ENCODE measurements at places on chromosomes 11 and 22.

DNA sequence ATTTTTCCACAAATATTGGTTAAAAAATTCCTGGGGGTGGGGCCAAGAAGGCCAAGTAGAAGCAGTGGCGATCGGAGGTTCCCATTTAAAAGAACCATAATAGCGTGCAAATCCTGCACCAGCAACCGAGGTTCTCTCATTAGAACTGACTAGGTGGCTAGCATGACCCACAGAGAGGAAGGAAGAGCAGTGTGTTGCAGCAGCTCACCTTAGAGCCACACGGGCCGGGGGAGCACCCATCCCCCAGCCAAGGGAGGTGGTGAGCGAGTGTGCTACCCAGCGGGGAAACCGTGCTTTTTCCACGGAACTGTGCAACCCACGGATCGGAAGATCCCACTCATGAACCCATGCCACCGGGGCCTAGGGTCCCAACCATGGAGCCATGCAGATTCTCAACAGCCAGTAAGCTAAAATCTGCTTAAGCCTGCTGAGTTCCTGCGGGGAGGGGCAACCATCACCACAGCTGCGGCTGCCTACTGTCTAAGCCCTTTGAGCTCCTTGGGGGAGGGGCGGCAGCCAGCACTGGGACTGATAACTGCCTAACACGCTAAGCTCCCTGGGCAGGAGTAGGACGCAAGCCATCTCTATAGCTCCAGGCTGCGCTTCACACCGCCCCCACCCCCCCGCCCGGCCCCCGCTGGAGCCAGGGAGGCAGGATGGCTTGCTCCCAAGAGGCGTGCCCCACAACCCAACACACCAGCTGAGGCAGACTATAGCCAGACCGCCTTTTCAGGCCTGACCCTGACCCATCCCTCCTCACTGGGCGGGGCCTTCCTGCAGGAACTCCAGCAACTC lies 21.0 kb upstream of the HTATIP2 start:
- ATAC-seq: no peak

DNA sequence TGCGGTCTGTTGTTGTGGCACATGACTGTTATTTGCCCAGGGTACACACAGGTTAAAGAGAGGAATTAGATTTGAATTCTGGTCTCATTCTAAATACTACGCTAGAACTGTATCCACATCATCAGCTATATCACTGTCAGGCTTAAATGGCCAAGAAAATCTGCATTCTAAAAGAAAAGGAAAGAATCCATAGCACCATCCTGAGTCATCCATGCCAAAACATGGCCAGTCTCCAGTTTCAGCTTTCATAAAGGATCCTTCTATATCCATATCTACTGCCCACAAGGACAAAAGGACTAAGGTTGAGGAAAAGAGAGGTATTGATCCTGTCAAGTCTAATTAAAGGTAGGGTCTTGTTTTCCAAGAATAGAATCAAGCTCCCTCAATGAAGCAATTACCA lies 73.6 kb upstream of the GDPD4 start:
- ATAC-seq: peak; percentile 77

DNA sequence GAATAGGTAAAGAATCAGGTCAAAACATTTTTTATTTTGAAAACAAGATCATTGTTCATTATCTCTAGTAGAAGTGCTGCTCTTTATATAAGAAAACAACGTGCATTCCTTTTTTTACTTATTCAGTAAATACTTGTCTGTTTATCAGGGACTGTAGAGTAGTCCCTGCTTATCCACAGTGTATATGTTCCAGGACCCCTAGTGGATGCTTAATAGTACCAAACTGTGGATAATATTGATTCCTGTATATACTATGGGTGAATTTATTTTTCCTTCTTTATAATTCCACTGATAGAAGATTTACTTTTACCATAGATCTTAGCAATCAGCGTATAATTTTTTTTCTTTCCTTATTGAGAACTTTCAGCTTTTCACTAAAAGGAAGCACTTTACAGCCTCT lies 32.6 kb downstream of the CEP295 start:
- ATAC-seq: peak; percentile 71

DNA sequence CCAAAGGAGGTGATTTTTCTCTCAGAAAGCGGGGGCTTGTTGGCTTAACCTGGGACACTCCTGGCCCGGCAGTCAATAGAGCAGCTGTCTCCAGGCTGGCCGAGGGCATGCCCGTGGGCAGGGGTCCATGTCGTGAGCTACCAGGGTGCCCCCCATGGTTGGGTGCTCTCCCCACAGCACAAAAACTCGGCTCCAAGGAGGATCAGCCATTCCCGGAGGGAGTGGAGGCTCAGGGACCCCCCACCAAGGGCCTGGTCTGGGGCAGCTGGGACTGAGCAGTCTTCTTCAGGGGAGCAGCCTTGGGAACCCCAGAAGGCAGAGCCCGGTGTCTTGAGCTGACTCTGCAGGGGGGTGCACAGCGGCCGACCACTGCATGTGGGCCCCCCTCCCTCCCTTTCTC lies 20.8 kb upstream of the TH start:
- ATAC-seq: no peak

DNA sequence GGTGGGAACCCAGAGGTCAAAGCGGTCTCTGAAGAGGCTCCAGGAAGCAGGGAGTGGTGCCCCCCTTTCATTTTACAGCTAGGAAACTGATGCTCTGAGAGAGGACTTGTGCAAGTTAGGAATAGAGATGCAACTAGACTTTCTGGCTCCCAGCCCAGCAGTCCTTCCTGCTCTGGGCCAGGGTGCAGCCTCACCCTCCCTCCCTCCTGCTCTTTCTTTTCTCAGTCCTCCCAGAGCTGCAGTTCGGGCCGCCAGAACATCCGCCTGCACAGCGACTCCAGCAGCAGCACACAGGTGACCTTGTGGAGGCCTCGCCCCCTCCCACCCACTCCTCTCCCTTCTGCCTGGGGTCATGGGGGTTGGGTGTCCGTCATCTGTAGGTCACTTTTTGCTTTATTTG lies 51.5 kb downstream of the LHFPL7 start:
- peak; percentile 84 for ATAC-seq

DNA sequence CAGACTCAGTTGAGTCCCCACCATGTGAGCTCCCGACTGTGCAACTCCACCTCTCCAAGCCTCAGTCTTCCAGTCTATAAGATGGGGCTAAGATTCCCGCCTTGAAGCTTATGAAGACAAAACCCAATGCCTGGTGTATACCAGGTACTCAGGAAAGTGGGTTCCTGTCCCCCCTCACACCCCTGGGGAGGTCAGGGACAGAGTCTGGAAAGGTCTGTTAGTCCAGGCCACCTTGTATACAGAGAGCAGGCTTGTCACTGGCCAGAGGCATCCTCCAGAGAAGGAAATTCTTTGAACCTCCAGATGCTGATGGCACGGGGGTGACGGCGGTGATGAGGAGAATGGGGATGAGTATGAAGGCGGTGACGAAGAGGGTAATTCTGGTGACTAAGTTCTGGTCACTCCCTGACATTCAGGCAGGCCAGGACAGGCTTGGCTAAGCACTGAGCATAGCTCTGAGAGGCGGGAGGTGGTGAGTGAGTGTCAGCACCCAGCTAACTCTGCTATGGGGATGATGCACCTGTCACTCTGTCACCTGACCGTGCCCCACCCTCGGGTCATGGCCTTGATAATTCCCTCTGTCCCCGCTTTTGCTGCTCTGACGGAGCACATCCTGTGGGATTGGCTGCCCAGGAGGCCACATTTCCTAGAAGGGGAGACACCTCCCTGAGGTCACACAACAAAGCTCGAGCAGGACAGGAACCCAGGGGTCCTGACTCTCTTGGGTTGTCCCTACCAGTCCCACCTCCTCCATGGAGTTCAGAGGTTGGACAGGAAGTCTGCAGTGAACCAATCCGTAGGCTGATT lies 30.9 kb upstream of the CSNK1E start:
- ATAC-seq: no peak

GRCh38 chr11:83645561-83645960 lies 359.4 kb upstream of the CCDC90B start:
- no peak for ATAC-seq

DNA sequence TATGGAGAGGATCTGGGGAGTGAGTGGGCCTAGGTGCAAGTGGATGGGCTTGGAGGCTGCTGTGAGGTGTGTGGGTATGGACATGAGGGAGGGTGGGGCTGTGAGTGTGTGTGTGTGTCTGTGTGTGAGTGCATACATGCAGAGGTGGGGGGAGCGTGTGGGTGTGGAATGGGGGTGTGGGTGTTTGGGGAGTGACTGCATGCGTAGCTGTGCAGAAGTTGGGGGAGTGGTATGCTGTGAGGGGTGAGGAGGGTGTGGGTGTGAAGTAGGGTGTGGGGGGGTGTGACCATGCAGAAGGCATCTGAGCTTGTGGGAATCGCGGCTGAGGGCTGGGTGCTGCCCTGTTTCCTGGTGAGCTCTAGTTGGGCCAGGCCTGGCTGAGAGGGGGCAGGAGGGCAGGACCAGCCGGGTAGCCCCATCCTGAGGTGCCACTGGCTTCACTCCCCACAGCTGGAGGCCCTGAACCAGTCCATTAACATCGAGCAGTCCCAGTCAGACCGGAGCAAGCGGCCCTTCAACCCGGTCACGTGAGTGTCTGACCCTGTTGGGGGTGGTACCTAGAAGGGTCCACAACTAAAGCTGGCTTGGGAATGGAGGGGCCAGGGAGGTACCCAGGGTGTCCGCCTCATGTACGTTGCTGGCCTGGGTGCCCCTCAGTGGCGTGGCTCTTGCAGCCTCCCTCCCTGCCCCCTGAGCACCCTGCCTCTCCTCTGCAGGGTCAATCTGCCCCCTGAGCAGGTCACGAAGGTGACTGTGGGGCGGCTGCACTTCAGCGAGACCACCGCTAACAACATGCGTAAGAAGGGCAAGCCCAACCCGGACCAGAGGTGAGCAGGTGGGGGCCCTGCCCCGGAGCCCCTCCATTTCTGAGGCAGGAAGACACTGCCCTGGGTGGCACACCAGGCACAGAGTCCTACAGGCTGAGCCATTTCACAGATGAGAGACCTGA lies 16.5 kb downstream of the TMEM258 start:
- ATAC-seq: peak; percentile 7

DNA sequence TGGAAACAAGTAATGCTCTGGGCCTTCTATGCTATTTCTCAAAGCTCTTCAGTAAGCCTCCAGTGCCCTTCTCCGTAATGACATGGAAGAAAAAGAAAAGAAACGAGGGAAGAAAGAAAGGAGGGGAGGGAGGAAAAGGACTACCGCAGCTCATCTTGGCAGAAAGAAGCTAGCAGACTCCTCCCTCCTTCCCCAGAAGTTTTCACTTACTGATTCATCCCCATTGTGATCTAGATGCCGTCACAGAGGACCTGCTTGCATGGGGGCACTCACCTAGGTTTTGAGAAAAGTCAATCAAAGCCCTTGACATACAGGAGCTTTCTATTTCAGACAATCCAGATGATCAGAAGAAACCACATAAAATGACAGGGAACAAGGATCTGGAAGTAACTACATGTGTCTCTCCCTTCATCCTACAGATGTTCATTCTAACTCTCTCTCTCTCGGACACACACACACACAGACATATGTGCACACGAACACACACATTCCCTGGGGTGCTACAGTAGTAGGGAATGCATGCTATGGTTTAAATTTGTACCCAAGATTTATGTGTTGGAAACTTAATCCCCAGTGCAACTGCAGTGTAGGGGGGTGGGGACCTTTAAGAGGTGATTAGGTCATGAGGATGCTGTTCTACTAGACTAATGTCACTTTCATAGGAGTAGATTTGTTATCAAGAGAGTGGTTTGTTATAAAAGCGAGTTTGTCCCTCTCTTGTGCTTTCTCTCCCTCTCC lies 37.6 kb upstream of the RCN1 start:
- ATAC-seq: no peak

DNA sequence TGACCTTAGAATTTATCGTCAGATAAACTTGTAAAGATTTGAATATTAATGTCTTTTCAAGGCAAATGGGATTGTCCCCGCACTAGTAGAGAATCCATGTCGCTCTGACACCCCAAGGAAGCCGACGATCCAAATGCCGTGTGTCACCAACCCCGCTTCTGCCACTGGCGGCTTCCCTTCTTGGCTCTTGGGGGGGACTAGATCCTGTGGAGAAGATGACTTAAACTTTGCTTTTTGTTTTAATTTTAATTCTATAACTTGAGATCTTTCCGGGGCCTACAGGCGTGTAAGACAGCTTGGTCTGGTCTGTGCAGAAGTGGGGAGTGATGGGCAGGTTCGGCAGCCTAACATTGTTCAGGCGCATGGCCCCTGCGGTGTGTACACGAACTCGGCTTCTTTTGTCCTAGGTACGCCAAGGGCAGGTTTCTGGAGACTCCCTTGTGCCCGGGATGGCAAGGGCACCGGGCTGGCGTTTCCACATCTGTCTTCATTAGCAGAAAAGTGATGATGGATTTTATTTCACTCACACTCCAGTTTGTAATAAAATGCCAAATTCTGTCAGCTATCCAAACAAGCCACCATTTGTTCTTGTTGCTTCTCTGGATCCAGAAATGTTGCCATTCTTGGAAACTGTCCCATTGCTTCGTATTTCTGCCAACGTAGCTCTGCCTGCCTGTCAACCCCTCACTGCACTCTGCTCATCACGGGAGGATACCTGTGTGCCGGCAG lies 6.7 kb downstream of the YDJC start:
- no peak for ATAC-seq
